ENCODE measurements at places on chromosomes 2 and 18. TPM values are rescaled to one million over a fixed set of nuclear protein-coding genes. Genes with fewer than 3 reads are reported as not detected.

The TRABD2A gene
- 0.72 TPM for total RNA-seq

The GBX2 gene
- not detected for total RNA-seq

The CETN1 gene
- total RNA-seq = not detected

The SP140 gene
- total RNA-seq = not detected

The DES gene
- total RNA-seq = not detected

The KIAA2012 gene
- total RNA-seq = not detected

The NYAP2 gene
- under 0.01 TPM for total RNA-seq

The PARD6G gene
- 20.2 TPM for total RNA-seq

The UGT1A1 gene
- 0.48 TPM for total RNA-seq

The ALKAL2 gene
- total RNA-seq = not detected

The ALLC gene
- total RNA-seq = not detected

The TUBA4B gene
- total RNA-seq = not detected

The ACADL gene
- total RNA-seq = 0.48 TPM

The CBLN2 gene
- total RNA-seq = not detected

The ZNF638 gene
- 73.7 TPM for total RNA-seq

The RNF125 gene
- total RNA-seq = 1.5 TPM

Measured in tracheal epithelial cell (primary cell).